ENCODE measurements at places on chromosomes 11 and 22. TPM values are rescaled to one million over a fixed set of nuclear protein-coding genes. Genes with fewer than 3 reads are reported as not detected.

DNA sequence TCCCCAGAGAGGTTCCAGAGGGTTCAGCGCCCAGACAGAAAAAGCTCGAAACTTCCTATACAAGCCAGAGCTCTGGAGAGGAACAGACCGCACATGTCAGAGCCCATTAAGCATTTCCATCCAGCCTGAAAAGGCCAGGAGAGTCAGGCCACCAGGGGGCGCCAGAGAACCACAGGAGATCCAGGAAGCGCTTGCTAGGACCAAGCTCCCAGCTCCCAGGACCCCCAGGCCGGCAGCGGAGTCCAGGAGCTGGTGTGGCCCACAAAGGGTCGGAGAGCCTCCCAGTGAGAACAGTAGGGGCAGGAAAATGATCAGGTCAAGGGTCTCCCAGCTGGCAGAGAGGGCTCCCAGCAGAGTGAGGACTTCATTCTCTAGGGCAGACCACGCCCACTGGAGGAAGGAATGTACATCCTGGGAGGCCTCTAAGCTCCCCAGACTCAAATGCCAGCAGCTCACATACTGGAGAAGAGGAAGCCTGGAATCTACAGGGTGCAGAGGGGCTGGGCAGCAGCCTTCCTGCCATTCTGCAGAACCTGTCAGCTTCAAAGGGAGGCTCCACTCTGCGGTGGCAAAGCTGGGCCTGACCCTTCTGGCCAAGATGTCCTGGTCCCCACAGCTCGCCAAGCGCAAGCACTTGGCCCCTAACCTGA, 2.1 kb upstream of the MEI1 start:
- DNase-seq: peak; percentile 89

- no peak for DNase-seq
Measured at GRCh38 chr11:62725646-62726045, 1.6 kb downstream of the HNRNPUL2 start.

- DNase-seq: no peak
Measured at GRCh38 chr11:61711498-61711897, 31.3 kb downstream of the DAGLA start.

GRCh38 chr11:104541701-104542100, 356.6 kb downstream of the CASP12 start:
- DNase-seq: no peak

Gene POU2AF2
- polyA plus RNA-seq: not detected

- no peak for DNase-seq
Measured at GRCh38 chr11:33043221-33043830, 4.0 kb downstream of the TCP11L1 start.

DNA sequence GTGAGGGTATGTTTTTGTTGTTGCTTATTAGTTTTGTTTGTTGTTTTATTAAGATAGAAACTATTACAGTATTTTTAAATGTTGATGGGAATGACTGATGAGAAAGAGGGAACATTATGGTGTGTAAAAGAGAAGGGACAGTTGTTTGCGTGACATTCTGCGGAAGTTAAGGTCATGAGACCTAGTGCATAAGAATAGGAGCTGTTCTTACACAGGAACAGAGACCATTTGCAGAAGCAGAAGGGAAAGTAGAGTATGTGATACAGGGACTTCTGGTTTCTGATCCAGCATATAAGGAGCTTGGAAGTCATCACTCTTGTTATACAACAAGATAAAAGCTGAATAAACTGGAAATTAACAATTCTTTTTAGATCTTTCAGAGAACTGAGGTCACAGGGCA, 299.2 kb upstream of the API5 start:
- no peak for DNase-seq

GRCh38 chr11:116478669-116479668, 293.8 kb downstream of the BUD13 start:
- DNase-seq: no peak

DNA sequence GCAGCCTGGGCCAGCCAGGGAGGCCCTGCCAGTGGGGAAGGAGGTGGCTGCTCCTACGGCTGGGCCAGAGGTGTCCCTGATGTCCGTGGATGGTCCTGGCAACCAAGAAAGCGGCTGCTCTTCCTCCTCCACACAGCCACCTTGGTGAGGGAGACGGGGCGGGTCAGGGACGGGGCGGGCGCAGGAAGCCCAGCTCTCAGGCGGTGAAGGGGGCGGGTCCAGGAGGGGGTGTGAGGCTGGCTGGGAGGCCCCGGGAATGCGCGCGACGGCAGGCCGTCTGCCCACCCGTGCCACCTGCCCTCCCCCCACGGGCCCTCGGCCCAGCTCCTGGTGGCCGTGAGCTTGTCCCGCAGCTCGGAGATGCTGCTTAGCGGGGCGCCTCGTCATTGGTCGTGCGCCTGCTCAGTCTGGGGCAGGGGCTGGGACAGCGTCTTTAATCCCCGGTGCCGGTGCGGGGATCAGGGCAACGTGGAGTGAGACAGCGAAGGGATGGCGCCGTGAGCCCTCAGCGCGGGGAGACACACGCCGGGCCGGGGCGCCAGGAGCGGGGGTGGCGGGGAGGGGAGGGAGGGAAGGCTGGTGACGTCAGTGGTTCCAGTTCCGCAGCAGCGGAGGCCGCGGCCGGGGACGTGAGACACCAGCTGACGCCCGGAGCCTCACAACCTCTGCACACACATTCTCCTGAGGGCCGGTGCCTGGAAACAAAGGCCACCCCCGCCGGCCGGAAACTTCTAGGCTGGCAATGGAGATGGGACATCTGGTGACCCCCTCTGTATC, 6.7 kb upstream of the BRSK2 start:
- DNase-seq: peak; percentile 77

DNA sequence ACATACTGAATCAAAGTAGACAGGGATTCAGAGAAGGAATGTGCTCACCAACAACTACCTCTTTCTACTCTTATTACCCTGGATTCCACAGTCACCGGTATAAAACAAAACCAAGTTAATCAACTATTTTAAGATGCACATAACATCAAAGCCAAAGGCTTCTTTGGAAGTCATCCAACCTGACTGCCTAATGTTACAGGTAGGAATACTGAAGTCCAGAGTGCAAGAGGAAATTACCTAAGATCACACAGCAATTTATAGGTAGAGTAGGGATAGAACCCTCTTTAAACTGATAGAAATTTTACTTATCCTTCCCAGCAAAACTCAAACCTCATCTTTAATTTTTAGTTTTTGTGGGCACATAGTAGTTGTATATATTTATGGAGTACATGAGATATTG, 76.3 kb downstream of the PAK1 start:
- DNase-seq: no peak

DNA sequence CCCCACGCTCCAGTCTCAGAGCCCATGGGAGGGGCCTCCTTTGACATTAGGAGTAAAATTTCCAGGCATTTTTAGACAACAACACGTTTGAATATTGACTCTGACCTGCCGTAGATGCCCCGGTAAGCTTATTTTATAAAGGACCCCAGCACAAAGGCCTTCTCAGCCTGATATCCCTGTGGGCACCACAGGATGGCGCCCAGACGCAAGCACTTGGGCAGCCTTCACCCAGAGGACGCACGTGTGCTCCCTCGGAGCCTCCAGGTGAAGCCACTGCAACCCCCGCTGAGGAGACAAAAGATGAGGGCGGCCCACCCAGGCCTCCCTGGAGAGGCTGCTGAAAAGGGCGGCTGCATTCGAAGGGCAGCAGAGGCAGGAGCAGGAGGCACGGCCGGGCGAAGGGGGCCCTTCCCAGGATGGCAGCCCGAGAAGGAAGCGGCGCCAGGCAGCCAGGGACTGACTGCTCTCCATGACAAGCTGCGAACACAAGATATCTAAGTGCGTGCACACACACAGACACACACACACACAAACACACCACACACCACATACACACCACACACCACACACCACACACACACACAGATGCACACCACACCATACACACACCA, 15.2 kb upstream of the TH start:
- no peak for DNase-seq

Gene CRELD2
- polyA plus RNA-seq: 19.4 TPM

- DNase-seq: no peak
Measured at GRCh38 chr11:20477418-20478090, 90.0 kb downstream of the PRMT3 start.

DNA sequence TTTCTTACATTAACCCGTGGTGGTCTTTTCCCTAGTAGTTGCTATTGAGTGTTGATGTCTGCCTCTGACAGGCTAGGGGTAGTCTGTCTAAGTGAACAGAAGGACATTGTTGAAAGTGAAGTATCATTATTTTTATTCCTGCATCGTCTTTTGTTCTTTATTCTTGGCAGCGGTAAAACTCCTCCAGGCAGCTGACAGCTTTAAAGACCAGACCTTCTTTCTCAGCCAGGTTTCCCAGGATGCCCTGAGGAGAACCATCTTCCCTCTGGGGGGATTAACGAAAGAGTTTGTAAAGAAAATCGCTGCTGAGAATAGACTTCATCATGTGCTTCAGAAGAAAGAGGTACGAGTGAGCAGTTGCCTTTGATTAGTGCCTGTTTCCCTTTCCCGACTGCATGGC, 14.6 kb downstream of the TRMU start:
- DNase-seq: no peak

DNA sequence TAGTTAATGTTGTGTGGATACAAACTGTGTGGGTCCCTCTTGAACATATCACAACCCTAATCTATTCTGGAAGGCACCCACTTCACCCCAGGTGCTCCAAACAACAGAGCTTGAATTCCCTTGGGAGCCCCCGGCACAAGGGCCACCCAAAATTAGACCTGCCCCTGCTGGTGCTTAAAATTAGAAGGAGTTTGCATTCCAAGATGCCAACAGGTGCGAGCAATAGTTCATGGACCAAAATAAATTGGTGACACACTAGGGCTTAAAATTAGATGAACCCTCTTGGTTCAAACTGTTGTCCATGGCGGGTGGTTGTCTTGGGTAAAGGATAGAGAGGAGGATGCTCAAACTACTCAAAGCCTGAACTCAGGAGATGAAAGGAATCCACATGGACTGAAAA, 291.5 kb downstream of the MN1 start:
- DNase-seq: no peak

DNA sequence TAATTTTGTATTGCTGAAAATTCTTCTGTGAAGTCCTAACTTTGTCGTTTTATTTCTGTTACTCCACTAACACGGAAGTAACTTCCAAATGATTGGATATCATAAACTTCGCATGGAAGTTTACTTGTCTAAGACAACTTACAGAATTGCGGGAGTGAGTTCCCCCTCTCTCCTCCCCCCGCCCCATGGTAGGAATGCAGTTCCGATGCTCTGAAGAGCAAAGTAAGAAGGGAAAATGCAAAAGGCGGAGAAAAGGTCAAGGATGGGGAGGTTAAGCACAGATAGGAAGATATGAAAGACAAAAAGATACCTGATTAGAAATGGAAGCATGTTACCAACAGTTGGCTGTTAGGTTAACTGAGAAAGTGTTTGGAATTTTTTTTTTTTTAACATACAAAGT, 1.3 kb downstream of the EIF3M start:
- no peak for DNase-seq

- no peak for DNase-seq
Measured at GRCh38 chr22:25062386-25063085, 110.0 kb downstream of the KIAA1671 start.

DNA sequence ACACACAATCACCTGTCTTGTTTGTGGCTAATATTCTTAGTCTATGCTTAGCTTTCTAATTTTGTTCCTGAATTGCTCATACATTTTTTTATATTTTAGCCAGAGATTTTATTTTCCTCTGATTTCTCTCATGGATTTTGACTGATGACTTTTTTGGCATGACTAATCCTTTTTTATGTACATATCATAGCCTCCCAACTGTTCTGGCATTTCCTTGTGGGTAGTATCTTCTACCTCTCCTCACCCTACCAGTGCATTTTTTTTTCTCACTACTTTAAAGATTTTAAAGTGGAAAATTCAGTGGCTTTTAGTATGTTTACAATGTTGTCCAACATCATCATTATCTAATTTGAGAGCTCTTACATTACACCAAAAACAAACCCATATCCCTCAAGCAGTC, 84.4 kb upstream of the TENM4 start:
- DNase-seq: no peak

DNA sequence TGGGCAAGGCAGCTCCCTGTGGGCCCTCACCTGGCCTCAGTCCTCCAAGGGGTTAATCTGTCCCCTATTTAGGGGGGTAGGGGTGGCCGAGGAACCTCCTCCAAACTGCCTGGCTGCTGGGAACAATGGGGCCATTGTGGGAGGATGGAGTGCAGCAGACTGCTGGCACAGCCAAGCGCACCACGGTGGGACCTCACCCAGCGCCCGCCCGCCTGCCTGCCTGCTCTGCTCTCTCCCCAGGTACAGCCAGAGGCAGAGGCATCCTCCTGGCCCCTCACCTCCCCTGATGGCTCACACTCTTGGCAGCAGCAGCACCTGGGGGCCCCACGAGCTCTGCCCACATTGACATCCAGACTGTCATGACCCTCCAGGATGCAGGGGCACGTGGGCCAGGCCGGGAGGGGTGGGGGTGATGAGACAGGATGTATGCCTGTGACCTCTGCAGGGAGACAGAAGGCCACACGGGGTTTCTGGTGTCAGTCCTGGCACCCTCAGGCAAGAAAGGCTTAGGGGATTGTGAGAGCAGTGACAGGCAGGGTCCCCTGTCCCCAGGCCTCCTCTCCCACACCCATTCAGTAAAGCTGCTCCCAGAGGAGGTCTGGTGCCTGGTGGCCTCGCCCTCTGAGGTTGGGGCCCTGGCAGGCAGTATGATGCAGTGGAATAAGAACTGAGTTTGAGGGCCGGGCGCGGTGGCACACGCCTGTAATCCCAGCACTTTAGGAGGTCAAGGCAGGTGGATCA, 11.4 kb downstream of the BCL9L start:
- no peak for DNase-seq

Measured in hindlimb muscle (tissue), 1 donor.